ENCODE measurements at places on chromosomes 5 and 9. TPM values are rescaled to one million over a fixed set of nuclear protein-coding genes. Genes with fewer than 3 reads are reported as not detected.
A peak's percentile ranks its signal among the peaks of the same experiment; 100 is the strongest.

The DRD1 gene
- total RNA-seq = not detected

The GLRA1 gene
- not detected for total RNA-seq

The ARHGEF28 gene
- 6.4 TPM for total RNA-seq

The IRX2 gene
- total RNA-seq = not detected

The WDR38 gene
- total RNA-seq = not detected

The FAM153A gene
- 0.27 TPM for total RNA-seq

The QSOX2 gene
- total RNA-seq = 6.1 TPM

GRCh38 chr9:113215132-113215531 lies 5.9 kb downstream of the FKBP15 start:
- DNase-seq = no peak

DNA sequence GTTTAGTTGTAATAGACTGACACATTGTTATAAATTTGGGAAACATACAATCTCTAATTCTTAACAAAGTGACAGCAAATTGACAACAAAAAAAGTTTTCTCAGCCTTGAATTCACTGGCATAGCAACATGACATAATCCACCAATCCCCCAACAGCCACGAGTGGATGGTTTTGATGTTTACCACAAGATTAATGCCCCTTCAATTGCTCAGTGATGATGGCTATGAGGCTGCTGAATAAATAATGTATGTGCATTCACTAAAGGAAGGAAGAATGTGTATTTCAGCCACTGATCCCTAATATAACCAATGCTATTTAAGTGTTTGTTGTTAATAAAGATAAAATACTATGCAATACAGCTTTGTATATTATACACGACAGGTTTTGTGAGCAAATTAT lies 743.6 kb upstream of the DMAC1 start:
- no peak for DNase-seq

GRCh38 chr5:132069561-132069960 lies 4.0 kb upstream of the CSF2 start:
- DNase-seq = no peak

DNA sequence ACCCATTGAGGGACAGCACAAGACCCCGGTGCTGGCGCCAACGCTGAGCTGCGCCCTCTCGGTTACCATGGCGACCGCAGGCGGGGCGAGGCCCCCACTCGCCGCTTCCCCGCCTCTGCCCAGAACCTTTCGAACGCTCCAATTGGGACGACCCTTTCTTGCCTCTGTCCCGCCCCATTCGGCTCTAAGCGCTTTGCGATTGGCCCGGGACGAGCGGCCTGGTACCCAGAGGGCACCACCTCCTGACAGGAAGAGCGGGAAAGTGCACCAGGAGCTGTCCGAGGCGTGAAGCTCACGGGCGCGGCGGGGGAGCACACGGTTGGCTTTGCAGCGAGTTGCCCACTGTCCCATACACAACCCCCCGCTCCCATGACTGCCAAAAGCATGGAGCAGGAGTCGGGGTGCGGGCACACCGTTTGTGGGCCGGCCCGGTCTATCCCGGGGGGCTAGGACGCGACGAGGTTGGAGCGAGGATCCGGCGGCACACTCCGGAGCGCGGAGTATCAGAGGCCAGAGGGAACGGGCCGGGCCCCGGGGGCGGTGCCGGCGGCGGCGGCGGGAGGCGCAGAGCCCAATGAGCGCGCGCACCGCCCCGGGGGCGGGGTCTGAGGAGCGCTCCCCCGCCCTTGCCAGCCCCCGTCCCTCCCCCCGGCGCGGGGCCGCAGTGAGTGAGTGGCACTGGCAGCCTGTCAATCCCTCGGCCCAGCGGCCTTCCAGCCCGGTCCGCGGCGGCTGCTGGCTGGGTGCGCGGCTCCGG lies 978 bp upstream of the PBX3 start:
- peak; percentile 96 for DNase-seq

- DNase-seq = no peak
Measured at GRCh38 chr9:130765137-130766020, 69.7 kb upstream of the ABL1 start.

DNA sequence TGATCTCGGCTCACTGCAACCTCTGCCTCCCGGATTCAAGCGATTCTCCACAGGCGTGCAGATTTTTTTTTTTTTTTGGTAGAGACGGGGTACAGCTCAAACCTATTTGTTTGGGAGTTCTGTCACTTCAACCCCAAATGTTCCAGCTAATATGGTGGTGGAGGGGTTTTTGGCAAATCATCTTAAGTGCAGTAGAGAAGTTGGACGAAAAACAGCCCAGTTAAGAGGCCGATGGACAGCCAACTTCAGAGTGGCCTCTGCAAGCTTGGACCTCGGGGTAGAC lies 756 bp upstream of the PRR7 start:
- DNase-seq = no peak

GRCh38 chr9:16796304-16796825 lies 74.1 kb downstream of the BNC2 start:
- DNase-seq = no peak

DNA sequence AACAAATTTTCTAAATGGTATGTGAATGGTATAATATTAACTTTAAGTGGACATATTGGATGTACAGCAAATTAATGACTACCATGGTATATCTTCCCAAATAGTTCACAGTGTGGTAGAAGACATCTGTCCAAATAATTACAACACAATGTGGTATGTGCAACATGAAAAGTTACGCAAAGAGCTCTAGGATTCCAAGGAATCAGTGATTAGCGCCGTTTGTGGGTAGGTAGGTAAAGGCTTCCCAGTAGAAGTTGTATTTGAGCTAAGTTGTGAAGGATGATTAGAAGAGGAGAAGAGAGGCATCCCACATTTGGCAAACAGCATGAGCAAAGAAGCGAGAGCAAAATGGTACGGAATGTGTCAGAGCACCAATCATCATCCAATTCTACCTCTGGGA lies 14.3 kb upstream of the KLF9 start:
- DNase-seq = no peak

DNA sequence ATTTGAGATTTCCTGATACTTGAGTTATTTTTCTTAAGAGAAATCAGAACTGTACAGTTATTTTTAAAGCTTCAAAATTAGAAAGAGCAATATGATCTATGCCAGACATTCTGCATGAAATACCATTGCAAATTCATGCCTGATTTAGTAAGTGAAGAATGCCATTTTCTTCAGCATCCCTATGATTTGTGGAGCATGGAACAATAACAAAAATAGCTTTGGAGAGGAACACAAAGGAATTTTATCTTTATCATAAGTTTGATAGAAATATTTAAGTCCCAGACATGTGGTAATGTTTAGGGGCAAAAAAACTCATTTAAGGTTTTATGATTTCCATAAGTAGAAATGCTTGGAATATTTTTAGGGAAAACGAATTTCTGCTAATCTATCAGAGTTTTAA lies 1863.4 kb downstream of the EFNA5 start:
- no peak for DNase-seq

- peak; percentile 86 for DNase-seq
Measured at GRCh38 chr5:122845229-122846050, at the start of gene SNX24. Gene SNX24, plus strand, starts transcription at chr5:122845613. Its CDS starts 21 bp downstream, at chr5:122845634.

DNA sequence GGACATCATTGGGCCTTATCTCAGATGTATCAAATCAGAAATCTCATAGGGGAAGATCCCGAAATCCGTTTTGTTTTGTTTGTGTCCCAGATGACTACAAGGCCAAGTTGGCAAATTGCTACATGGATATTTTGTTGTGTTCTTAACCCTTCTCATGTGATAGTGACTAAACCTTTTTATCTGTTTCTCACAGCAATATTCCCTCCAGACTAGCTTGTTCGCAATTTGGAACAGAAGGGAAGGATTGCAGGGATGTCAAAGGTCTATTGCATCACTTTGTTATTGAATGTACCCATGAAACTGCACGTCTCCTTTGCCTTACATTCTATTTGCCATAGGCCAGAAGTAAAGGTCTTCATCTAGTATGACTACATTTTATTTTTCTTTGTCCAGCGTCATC lies 453.9 kb downstream of the NFIB start:
- DNase-seq = no peak

- DNase-seq = no peak
Measured at GRCh38 chr5:152369298-152369697, 35.8 kb downstream of the NMUR2 start.

Measured in sigmoid colon (tissue), 7 donors.